Activated naive CD8-positive, alpha-beta T cell treated with anti-CD3 and anti-CD28 coated beads, Interleukin-2, amount 10 ng/mL, durations not matched to agents 7 days and 5 days (primary cell): ENCODE measurements at places on chromosomes 3 and 15. TPM values are rescaled to one million over a fixed set of nuclear protein-coding genes. Genes with fewer than 3 reads are reported as not detected.

DNA sequence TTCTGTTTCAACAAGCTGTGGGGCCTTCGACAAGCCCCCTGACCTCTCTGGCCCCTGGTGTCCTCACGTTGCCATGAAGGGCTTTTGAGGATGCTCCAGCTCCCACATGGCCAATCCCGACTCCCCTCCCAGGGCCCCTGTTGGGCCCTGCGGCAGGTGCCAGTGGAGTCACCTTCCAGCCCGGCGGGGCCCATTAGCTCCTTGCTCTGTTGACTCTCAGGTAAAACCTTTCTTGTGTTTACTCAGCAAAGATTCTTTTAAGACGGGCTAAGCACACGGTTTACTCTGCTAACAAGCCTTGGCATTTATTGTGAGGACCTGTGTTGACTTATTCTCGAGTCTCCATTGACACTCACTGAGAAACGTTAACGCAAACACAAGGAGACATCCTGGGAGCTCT, 15.0 kb downstream of the RPLP1 start:
- no peak for DNase-seq

The FAM107A gene
- not detected for total RNA-seq

The ACAN gene
- not detected for total RNA-seq

DNA sequence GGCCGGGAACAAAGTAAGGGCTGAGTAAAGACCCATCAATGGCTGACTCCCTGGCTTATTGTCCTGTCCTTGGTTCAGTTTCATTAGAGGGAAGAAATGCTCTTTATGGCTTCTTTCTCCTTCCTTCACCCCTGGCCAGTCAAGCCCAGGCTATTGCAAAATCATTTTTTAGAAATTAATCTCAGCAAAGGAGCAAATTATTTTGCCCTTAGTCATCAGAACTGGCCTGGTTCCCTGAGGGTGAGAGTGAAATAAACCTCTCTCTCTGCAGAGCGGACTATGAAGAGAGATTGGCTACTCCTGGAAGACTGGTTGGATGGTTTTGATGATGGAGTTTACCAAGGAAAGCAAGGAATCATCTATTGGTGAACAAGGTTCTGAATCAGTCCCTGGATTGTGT, 52.7 kb upstream of the OXTR start:
- no peak for DNase-seq

GRCh38 chr3:169509359-169509758, 154.2 kb downstream of the MECOM start:
- no peak for DNase-seq
